Activated CD8-positive, alpha-beta memory T cell treated with anti-CD3 and anti-CD28 coated beads for 4 hours (primary cell): ENCODE measurements at places on chromosomes 2 and 18.

DNA sequence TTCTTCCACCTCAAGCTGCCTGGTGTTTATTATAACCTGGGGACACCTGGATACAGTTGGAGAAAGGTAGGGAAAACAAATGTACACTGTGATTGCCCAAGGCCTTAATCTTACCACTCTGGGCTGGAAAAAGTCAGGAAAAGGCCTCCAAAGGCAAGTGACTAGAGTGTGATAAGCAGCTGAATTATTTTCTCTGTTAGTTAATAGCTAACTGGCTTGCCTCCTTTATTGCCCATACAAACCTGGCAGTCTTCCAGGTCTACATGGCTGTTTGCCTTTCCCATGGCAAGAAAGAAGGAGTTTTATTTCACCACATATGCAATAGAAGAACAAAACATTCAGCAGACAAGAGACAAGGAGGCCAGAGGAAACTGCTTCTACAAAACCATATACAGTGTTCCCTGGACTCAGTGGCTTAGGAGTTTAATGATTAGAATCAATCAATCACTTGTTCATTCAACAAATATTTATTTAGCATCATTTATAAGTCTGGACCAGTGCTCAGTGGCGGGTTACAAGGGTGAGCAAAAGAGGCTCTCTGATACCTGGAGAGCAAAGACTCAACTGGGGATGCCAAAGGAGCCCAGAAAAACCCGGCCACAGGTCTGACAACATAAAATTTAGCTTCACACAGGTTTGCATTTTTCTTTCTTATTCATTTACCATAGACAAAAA, 27.5 kb upstream of the SUCLG1 start:
- DNase-seq, result no peak

GRCh38 chr2:127472268-127472667, 54.0 kb downstream of the IWS1 start:
- no peak for DNase-seq

DNA sequence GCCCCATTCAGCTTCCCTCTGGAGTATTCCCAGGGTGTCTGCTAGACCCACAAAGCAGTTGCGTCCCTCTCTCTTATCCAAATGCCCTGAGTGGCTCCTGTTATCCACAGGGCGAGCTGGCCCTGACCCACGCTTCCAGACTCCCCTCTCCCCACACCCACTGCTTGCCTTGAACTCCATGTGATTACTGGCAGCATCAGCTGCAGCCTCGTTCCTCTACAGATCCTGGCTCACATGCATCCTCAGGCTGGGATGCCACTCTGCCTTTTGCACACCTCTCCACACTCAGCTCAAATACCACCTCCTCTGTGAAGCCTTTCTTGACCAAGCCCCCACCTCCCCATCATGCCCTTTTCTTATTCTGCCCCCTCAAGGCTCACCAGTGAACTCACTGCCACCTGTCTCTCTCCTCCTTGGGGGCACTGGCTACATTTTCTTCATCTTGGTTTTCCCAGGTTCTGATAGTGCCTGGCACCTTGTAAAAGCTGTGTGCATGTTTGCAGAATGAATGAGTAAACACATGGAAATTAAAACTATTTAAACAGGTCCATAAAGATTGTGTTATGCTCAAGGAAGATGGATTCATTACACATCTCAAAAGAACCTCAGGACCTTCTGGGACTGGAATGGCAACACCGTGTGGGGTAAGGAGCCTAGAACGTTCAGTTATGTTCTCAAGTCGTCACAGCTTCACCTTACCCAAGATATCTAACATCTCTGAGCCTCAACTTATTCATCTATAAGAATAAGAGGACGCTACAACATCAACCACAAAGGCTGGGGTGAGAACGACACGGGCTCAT, 165.0 kb downstream of the BCL2 start:
- DNase-seq, result no peak

DNA sequence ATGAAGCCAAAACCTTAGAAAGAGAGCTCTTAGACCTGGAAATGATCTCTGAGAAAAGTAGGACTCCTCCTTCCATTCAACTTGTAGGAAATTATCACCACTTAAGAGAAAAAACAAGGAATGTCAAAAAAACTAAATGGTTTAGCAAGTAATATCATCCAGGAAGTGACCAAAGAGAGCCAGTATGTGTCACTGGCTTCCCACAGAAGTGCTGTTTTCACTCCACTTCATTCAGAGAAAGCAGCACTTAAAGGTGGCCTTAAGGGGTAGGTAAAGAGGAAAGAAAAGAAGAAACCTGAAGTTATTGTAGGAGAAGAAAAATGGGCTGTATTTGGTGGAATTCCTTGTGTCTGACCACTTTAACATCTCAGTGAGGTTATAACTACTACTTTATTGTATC, 414.4 kb upstream of the ETAA1 start:
- DNase-seq, result no peak
